ENCODE measurements at places on chromosomes 3 and 15.

- no peak for DNase-seq
Measured at GRCh38 chr3:2512881-2513280, 414.2 kb downstream of the CNTN4 start.

GRCh38 chr15:89329329-89330084 is 5.1 kb downstream of the POLG start:
- no peak for DNase-seq

GRCh38 chr3:183341545-183342288 is 86.7 kb downstream of the MCF2L2 start:
- DNase-seq: no peak

- DNase-seq: no peak
Measured at GRCh38 chr3:165466856-165467255, 270.7 kb upstream of the SLITRK3 start.

- DNase-seq: no peak
Measured at GRCh38 chr15:71294911-71295602, 179.8 kb downstream of the THSD4 start.

DNA sequence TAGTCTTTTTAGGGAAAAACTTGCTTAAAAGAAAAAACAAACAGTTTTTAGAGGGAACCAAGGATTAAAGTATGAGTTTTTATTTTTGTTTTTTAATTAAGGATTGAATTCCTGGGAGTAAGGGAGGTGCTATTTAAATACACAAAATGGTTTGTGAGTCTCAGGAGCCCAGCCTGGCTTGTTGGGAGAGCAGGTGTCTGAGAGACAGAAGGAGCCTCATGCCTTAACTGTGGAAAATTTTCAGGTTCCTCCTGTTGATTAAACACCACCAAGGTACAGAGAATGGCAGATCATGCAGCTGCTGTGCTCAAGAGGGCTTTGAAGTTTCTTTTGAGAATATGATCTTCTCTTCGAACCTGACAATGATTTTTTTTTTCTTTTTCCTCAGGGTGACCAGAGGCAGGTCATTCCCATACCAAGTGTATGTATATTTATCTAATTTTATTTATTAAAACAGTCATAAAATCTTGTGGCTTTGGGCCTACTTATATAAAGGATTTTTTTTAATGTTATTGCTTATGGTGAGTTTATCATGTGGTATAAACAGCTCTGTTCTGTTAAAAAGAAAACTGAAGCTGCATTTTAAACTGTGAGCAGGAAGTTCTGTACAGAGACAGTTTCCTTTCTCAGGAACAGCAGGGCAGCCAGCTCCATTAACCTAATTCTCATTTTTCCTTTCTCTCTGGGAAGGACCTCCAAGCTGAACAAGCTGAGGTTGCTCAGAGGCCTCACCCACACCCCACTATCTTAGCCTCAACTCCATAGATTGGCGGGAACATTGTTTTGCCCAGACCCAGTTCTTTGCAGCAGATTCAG is 33.7 kb upstream of the VILL start:
- DNase-seq: no peak

Data from stimulated activated CD4-positive, alpha-beta T cell treated with anti-CD3 and anti-CD28 coated beads, Interleukin-2, amount 100 ng/mL, for 48 hours (primary cell).